ENCODE measurements at places on chromosomes 7 and 10.

DNA sequence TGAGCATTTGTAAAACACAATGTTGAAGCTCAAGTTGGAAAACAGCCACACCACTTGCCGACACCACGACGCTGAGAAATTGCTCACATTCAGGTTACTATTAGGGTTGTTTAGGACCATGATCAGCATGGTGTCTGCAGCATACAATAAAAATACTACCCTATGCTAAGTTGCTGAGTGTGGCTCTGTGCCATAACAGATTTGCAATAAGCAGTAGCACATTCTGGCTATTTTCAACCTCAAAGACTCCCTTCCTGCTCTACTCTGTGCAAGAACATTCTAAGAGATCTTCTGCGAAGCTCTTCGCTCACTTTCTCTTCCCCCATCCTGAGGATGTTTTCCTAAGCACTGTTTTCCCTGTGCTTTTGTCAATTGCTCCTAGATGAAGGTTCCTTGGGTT is 38.3 kb downstream of the GPAM start:
- H3K4me1 ChIP-seq: no peaks in the 10 kb centered on the region
- no peak overlapping the region for H3K27ac ChIP-seq
- H3K4me3 ChIP-seq: no peak overlapping the region
- no peaks in the 10 kb centered on the region for H3K27me3 ChIP-seq
- no peak for DNase-seq

GRCh38 chr10:36141856-36142560 is 499.9 kb upstream of the FZD8 start:
- no peak for DNase-seq
- H3K36me3 ChIP-seq: no peaks in the 10 kb centered on the region
- no peaks in the 10 kb centered on the region for H3K27me3 ChIP-seq
- no peak overlapping the region for H3K27ac ChIP-seq
- no peaks in the 10 kb centered on the region for H3K4me1 ChIP-seq
- no peak overlapping the region for H3K4me3 ChIP-seq

- H3K4me1 ChIP-seq: no peaks in the 10 kb centered on the region
- DNase-seq: no peak
- no peaks in the 10 kb centered on the region for H3K27me3 ChIP-seq
- H3K36me3 ChIP-seq: no peaks in the 10 kb centered on the region
These were observed 93.5 kb downstream of the WNT2 start for GRCh38 chr7:117229350-117229749.

DNA sequence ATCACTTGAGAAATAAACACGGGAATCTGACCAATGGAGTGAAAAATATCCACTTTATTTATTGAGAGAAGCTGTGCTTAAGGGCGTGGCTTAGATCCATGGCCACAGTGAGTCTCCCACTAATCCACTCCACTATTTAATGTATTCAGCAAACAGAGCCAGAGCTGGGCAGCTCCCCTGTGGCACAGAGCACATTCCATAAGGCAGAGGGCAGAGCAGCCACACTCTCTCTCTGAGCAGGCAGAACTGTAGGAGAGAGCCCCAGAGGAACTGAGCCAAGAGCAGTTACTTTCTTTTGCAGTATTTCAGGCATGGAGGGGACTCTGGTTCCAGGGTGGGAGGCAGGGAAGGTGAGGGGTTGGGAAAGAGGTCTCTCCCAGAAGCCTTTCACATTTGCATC is 106.0 kb downstream of the GALNT17 start:
- no peaks in the 10 kb centered on the region for H3K36me3 ChIP-seq
- no peaks in the 10 kb centered on the region for H3K4me1 ChIP-seq
- H3K27ac ChIP-seq: no peak overlapping the region
- no peak for DNase-seq
- H3K4me3 ChIP-seq: no peak overlapping the region

GRCh38 chr7:44411306-44411705 is 79.2 kb downstream of the NUDCD3 start:
- no peak overlapping the region for H3K4me3 ChIP-seq
- DNase-seq: no peak
- H3K27me3 ChIP-seq: no peaks in the 10 kb centered on the region
- no peaks in the 10 kb centered on the region for H3K36me3 ChIP-seq

DNA sequence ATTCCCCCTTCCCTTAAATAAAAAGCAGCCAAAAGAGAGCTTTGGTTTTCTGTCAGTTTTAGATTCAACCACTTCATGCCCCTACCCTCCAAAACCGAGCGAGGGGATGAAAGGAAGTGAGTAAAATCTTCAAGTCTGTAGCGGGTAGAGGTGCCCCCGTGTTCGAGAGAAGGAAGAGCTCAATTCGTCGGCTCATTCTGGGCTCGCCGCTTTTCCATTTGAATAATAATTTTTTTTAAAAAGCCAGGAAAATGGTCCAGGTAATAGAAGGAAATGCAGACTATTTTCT is 436.2 kb upstream of the GALNT17 start:
- no peaks in the 10 kb centered on the region for H3K27me3 ChIP-seq
- H3K4me1 ChIP-seq: no peaks in the 10 kb centered on the region
- H3K4me3 ChIP-seq: peak overlapping the region; percentile 74
- no peaks in the 10 kb centered on the region for H3K36me3 ChIP-seq
- DNase-seq: no peak

GRCh38 chr10:106708506-106708905 is 456.0 kb downstream of the SORCS1 start:
- H3K27me3 ChIP-seq: no peaks in the 10 kb centered on the region
- H3K27ac ChIP-seq: no peak overlapping the region
- no peaks in the 10 kb centered on the region for H3K36me3 ChIP-seq
- no peak for DNase-seq
- no peak overlapping the region for H3K4me3 ChIP-seq

GRCh38 chr7:21251151-21251800 is 176.6 kb upstream of the SP4 start:
- H3K27ac ChIP-seq: no peak overlapping the region
- H3K27me3 ChIP-seq: no peaks in the 10 kb centered on the region
- no peaks in the 10 kb centered on the region for H3K36me3 ChIP-seq
- DNase-seq: peak; percentile 25
- no peak overlapping the region for H3K4me3 ChIP-seq
- no peaks in the 10 kb centered on the region for H3K4me1 ChIP-seq

GRCh38 chr7:55569269-55569663 is 3.0 kb downstream of the VOPP1 start:
- no peaks in the 10 kb centered on the region for H3K4me1 ChIP-seq
- H3K27me3 ChIP-seq: no peaks in the 10 kb centered on the region
- DNase-seq: no peak
- H3K4me3 ChIP-seq: no peak overlapping the region

GRCh38 chr10:80492848-80493521 is 38.9 kb downstream of the TSPAN14 start:
- H3K4me1 ChIP-seq: no peaks in the 10 kb centered on the region
- DNase-seq: no peak
- H3K4me3 ChIP-seq: no peak overlapping the region
- H3K27ac ChIP-seq: peak overlapping the region; percentile 90
- H3K36me3 ChIP-seq: no peaks in the 10 kb centered on the region
- H3K27me3 ChIP-seq: no peaks in the 10 kb centered on the region

- H3K27ac ChIP-seq: no peak overlapping the region
- H3K4me3 ChIP-seq: no peak overlapping the region
- DNase-seq: no peak
These were observed 32.3 kb upstream of the ANTXRL start for GRCh38 chr10:46254467-46254866.

GRCh38 chr7:147756300-147756699 is 834.3 kb upstream of the C7orf33 start:
- H3K27me3 ChIP-seq: no peaks in the 10 kb centered on the region
- no peak for DNase-seq
- H3K4me3 ChIP-seq: no peak overlapping the region
- no peaks in the 10 kb centered on the region for H3K36me3 ChIP-seq

DNA sequence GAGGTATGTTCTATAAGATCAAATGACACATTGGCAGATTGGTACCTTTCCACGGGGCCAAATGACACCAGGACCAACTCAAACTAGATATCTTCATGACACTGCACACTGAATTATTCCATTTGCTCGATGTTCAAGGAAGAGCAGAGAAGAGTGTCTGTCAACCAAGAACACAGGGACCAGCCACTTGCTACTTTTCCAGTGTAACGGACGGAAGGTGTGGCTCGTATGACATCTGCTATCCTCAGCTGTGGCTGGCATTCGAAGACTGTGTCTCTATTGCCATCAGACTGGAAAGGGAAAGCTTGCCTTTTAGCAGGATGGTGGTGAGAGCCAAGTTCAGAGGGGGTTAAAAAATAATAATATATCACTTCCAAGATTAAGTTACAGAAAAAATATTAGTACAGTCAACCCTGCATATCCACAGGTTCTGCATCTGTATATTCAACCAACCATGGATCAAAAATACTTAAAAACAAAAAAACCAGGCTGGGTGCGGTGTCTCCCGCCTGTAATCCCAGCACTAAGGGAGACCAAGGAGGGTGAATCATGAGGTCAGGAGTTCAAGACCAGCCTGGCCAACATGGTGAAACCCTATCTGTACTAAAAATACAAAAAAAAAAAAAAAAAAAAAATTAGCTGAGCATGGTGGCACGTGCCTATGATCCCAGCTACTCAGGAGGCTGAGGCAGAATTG is 237.1 kb downstream of the PRPF18 start:
- H3K36me3 ChIP-seq: no peaks in the 10 kb centered on the region
- H3K27me3 ChIP-seq: no peaks in the 10 kb centered on the region
- no peak overlapping the region for H3K27ac ChIP-seq

GRCh38 chr7:105680505-105681187 is 99.4 kb upstream of the EFCAB10 start:
- H3K4me3 ChIP-seq: no peak overlapping the region
- H3K4me1 ChIP-seq: no peaks in the 10 kb centered on the region
- H3K27me3 ChIP-seq: no peaks in the 10 kb centered on the region
- peak; percentile 87 for DNase-seq

DNA sequence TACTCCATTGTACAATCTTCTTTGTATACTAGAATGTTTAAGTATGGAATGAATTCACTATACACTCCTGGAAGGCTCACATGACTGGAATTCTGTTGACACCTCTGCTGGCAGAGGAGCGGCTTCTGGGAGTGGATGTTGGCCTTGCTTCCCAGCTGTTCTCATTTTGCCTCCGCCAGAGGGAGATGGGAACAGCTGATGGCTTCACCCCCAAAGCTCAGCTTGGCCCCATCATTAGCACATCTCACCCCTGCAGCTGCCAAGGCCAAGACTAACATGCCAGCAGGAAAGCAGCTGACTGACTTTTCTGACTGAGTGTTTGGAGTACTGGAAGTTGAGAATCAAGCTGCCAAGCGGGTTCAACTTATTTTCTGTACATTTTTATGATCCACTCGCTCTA is 15.1 kb downstream of the ADAM12 start:
- no peaks in the 10 kb centered on the region for H3K27me3 ChIP-seq
- no peak overlapping the region for H3K4me3 ChIP-seq
- H3K36me3 ChIP-seq: no peaks in the 10 kb centered on the region
- DNase-seq: no peak
- H3K4me1 ChIP-seq: no peaks in the 10 kb centered on the region

- no peak overlapping the region for H3K4me3 ChIP-seq
- no peak for DNase-seq
- no peaks in the 10 kb centered on the region for H3K4me1 ChIP-seq
- H3K27me3 ChIP-seq: no peaks in the 10 kb centered on the region
These were observed 26.6 kb downstream of the TBXAS1 start for GRCh38 chr7:139855498-139856270.

DNA sequence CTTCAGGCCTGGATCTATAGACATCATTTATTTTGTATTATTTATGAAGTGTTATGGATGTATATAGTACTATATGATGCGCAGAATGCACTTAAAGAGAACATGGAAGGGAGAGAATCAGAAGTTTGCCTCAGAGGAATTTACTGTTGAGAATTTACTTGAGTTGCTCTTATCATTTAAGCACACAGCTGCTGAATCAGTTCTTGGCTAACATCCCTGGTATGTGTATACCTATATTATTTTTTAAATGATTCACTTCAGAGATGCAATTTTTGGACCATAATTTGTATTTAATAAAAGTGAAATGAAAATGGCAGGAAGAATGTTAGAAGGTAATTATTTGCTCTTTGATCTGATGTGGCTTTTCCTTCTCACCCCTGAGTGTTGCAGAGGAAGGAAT is 191.6 kb downstream of the BICC1 start:
- no peaks in the 10 kb centered on the region for H3K27me3 ChIP-seq
- DNase-seq: no peak
- H3K4me1 ChIP-seq: no peaks in the 10 kb centered on the region
- H3K36me3 ChIP-seq: no peaks in the 10 kb centered on the region

GRCh38 chr10:78403781-78404180 is 370.1 kb downstream of the RPS24 start:
- no peak overlapping the region for H3K4me3 ChIP-seq
- H3K27ac ChIP-seq: no peak overlapping the region
- H3K36me3 ChIP-seq: no peaks in the 10 kb centered on the region
- no peaks in the 10 kb centered on the region for H3K4me1 ChIP-seq
- no peak for DNase-seq

GRCh38 chr10:54484186-54484585 is 316.8 kb downstream of the PCDH15 start:
- H3K4me1 ChIP-seq: no peaks in the 10 kb centered on the region
- no peak for DNase-seq
- no peaks in the 10 kb centered on the region for H3K27me3 ChIP-seq
- H3K36me3 ChIP-seq: no peaks in the 10 kb centered on the region
- no peak overlapping the region for H3K27ac ChIP-seq

GRCh38 chr7:154864523-154864891 is 138.4 kb downstream of the PAXIP1 start:
- no peak overlapping the region for H3K4me3 ChIP-seq
- H3K36me3 ChIP-seq: no peaks in the 10 kb centered on the region
- no peak overlapping the region for H3K27ac ChIP-seq

- no peak overlapping the region for H3K27ac ChIP-seq
- H3K4me3 ChIP-seq: no peak overlapping the region
- no peaks in the 10 kb centered on the region for H3K4me1 ChIP-seq
- no peaks in the 10 kb centered on the region for H3K27me3 ChIP-seq
These were observed 25.8 kb upstream of the TMEM120A start for GRCh38 chr7:76020031-76020714.

DNA sequence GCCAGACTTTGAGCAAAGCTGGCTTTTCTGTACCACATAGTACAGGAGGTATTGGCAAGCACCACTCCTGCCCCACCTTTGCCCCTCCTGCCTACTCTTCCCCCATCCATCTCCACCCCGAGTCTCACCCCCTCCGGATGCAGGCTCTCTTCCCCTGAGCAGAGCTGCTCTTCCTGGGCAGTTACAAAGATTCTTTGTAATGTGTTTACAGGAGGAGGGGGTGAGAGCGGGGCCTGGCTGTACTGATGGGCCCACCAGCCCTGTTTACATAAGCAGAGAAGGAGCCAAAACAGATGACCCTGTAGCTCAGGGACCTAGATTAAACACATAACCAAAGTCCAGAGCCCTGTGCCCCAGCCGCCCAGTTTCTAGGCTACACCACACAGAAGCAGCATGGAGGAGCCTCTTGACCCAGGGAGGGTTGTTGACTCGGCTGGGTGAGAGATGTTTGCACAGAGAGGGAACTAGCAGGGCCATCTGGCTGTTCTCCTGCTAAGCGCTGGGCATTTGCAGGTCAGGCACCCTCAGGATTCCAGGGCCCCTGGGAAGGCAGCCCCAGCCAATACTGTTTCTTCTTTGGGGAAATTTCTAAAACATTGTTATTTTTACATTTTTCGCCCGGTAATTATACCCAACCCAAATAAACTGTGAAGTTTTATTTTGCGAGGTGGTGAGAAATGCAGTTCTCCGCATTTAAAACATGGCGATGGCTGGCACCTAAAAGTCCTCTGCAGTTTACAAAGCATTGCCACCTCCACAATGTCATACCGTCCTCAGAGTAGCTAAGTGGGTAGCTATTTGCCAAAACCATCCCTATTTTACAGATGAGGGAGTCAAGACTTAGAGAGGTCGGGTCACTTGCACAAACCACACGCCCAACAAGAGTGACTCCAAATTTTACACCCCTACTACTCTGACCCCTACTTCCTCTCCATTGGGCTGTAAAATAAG is 11.4 kb upstream of the ZKSCAN1 start:
- peak overlapping the region; percentile 73 for H3K27ac ChIP-seq
- DNase-seq: peak; percentile 97
- no peaks in the 10 kb centered on the region for H3K27me3 ChIP-seq
- no peak overlapping the region for H3K4me3 ChIP-seq

- H3K4me1 ChIP-seq: no peaks in the 10 kb centered on the region
- no peak overlapping the region for H3K4me3 ChIP-seq
- DNase-seq: no peak
These were observed 115.5 kb upstream of the LAMB4 start for GRCh38 chr7:108245523-108246226.
